ENCODE measurements at places on chromosomes 3 and 15. TPM values are rescaled to one million over a fixed set of nuclear protein-coding genes. Genes with fewer than 3 reads are reported as not detected.

Gene EFL1
- total RNA-seq: 36.8 TPM

Gene SLC22A14
- total RNA-seq: 0.13 TPM

Gene SLC7A14
- total RNA-seq: 2.4 TPM

Gene PEX5L
- total RNA-seq: 0.72 TPM

Gene CHRM5
- not detected for total RNA-seq

Gene C3orf20
- total RNA-seq: 0.07 TPM

Gene COL6A5
- not detected for total RNA-seq

Gene ABHD2
- total RNA-seq: 53.7 TPM

Gene CELF6
- not detected for total RNA-seq

Gene TRPM1
- total RNA-seq: 0.27 TPM

Gene CLDND1
- 110 TPM for total RNA-seq

Gene DUOXA2
- not detected for total RNA-seq

Gene CACNA2D3
- not detected for total RNA-seq

Gene LMOD3
- not detected for total RNA-seq

All from thoracic aorta endothelial cell (primary cell).